ENCODE measurements at places on chromosomes 3 and 15. TPM values are rescaled to one million over a fixed set of nuclear protein-coding genes. Genes with fewer than 3 reads are reported as not detected.

TMEM212 gene
- total RNA-seq = not detected

NME9 gene
- total RNA-seq = not detected

CTXND1 gene
- total RNA-seq = 0.80 TPM

TLR9 gene
- total RNA-seq = 0.13 TPM

TTC14 gene
- 42.8 TPM for total RNA-seq

TICRR gene
- under 0.01 TPM for total RNA-seq

GTF2E1 gene
- 18.2 TPM for total RNA-seq

EPHA6 gene
- 2.4 TPM for total RNA-seq

HRG gene
- total RNA-seq = not detected

SSUH2 gene
- not detected for total RNA-seq

ADGRG7 gene
- total RNA-seq = not detected

STRIT1 gene
- total RNA-seq = not detected

CCDC54 gene
- total RNA-seq = not detected

MKRN3 gene
- 0.46 TPM for total RNA-seq

GABRR3 gene
- total RNA-seq = not detected

DNA sequence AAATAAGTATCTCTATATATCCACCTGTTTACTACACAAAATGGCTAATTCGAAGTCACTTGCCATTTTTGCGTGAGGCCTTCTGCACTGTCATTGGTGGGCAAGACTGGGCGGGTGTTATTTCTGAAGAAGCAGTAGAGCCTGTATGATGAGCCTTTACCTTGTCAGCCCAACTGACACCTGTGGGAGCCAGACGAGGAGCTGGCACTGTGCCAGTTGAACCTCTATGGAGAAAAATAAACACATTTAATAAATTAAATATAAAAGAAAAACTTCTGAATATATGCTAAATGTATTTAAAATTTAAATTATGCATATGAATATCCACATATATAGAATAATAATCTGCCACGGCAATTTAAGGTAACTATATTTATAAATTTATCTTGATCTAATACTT, 109.9 kb downstream of the SCAPER start:
- DNase-seq = no peak

- no peak for DNase-seq
Observed at GRCh38 chr15:87614704-87615103, 641.8 kb downstream of the NTRK3 start.

DNA sequence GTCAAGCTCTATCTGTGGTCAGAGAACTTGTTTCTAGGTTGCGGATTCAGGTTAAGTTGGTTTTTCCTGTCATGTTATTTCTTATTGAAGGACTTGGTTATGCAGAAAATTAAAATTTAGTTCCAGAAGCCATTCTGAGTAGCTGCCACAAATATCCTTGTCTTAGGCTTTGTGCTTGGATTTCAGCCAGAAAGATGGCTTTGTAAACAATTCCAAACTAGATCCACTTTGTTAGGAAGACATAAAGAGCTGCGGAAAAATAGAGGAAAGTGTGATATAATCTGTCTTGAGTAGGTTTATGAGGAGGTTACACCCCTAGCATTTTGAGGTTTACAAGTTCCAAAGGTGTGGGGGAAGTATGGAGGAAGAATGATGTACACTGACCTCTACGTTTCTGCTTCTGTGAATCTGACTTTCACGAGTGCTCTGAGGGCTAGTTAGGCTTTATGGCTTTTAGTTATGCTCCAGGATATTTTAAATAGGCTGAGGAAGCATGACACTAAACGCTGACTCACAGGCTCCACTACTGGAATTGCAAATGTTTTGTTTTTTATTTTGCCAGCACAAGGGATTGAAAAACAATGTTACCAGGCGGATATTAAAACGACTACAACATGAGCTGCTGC, 46.3 kb upstream of the UTS2B start:
- DNase-seq = no peak

DNA sequence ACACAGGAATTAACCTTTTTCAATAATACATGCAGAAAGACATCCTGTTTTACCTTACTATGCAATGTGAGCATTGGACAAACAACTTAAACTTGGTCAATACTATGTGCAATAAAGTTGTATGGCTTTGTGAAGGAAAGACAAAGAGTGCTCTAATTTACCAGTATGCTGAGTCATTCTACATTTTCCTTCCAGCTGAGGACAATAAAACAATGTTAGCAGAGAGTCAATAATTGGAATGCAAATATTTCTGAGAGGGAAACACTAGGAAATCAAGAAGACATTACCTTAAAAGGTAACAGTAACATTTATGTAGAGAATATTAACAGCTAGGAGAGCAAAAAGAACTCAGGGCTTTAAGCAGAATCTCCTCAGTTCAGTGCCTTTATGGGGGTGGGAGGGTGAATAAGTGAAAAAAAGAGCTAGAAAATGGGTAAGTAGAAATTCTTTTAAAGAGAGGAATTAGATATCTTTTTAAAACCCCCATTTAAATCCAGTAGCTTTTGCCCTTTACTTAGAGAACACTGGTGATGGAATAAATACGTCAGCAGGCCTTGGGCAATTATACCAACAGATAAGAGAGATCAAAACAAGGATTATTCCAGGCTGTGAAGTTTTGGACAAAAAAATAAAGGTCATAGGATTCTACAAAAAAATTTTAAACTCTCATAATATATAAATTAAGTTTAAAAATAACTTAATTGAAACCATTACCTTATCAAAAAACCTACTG, 11.6 kb upstream of the HGD start:
- DNase-seq = no peak

- no peak for DNase-seq
Observed at GRCh38 chr3:10817506-10817905, 1.5 kb downstream of the SLC6A11 start.

GRCh38 chr3:50639055-50639494, 22.1 kb downstream of the MAPKAPK3 start:
- DNase-seq = no peak

DNA sequence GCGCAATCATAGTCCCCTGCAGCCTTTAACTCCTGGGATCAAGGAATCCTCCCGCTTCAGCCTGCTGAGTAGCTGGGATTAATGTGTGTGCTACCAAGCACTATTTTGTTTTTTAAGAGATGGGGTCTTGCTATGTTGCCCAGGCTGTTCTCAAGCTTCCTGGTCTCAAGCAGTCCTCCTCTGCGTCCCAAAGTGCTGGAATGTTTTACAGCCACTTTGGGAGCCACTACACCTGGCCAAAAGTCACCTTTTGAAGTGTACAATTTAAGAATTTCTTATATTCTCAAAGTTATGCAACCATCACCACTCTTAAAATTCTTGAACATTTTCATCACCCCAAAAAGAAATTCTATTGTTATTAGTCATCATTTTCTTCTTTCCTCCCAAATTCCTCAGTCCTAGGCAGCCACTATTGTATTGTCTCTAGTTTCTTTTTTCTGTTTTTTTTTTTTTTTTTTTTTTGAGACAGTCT, 17.8 kb downstream of the CDV3 start:
- no peak for DNase-seq

- no peak for DNase-seq
Observed at GRCh38 chr3:189144645-189145044, 27.1 kb upstream of the TPRG1 start.

DNA sequence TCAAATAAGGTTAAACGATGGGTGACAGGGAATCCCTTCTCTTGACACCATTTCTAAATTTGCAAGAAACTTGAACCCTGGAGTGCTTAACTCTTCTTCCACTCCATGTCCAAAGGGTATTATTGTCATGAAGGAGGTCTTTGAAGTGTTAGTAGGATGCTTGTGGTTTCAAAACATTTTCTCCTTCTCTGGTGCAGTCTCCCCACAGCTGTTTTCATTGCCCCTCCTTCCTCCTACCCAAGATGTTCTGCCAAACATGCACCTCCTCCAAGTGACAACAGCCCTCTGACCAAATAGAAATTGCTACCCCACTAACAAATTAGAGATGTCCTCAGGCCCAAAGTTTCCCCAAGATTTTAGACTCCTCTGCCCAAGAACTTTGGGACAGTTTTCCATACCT, 151.4 kb downstream of the POLR2M start:
- DNase-seq = peak; percentile 72

- no peak for DNase-seq
Observed at GRCh38 chr3:101762041-101762646, 16.9 kb upstream of the NXPE3 start.

GRCh38 chr15:92733934-92734521, 78.5 kb upstream of the FAM174B start:
- no peak for DNase-seq

GRCh38 chr3:34780973-34781372, 858.4 kb upstream of the ARPP21 start:
- no peak for DNase-seq

DNA sequence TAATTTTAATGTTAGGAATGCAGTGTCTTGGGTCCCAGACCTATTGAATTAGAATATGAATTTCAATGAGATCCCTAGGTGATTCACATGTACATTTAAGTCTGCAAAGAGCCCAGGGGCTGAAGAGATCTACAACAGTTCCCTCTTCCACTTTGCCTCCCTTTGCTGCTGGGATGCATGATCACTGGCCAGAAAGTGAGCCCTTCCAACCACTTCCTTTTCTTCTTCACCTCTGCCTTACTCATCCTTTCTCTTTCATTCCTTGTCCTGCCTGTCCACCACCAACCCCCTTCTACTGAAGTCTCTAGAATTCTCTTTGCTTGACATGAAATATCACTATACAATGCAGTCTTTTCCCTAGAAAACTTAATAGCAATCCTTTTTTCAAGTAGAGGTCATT, 222.4 kb upstream of the LRIG1 start:
- DNase-seq = no peak

DNA sequence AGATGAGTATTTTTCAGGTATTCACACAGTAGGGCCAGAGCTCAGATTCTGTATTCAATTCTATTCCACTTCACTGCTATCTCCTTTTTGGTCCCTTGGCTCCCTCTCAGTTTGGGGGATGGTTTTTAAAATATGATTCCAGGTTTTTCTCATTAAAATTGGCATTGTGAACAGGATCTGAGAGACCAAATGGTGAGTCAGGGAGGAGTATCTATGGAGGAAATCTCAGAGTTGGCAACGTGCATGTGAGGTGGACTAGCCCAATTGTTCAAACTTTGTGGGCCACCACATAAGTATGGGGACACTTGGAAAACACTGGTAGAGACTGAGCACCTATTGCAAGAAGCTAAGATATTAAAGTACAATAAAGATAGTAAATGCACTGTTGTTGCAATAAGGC, 53.9 kb upstream of the TTC14 start:
- no peak for DNase-seq

- no peak for DNase-seq
Observed at GRCh38 chr3:42802876-42803413, 1.3 kb downstream of the HIGD1A start.

DNA sequence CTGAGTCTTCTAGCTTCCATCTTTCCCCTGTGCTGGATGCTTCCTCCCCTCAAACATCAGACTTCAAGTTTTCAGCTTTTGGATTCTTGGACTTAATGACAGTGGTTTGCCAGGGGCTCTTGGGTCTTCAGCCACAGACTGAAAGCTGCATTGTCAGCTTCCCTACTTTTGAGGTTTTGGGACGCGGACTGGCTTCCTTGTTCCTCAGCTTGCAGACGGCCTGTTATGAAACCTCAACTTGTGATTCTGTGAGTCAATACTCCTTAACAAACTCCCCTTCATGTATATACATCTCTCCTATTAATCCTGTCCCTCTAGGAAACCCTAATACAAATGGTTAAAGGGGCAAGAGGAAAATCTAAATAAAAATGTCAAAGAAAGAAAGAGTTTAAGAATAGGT, 100.1 kb downstream of the ABI3BP start:
- no peak for DNase-seq

- no peak for DNase-seq
Observed at GRCh38 chr15:69490356-69491037, 37.9 kb downstream of the RPLP1 start.

DNA sequence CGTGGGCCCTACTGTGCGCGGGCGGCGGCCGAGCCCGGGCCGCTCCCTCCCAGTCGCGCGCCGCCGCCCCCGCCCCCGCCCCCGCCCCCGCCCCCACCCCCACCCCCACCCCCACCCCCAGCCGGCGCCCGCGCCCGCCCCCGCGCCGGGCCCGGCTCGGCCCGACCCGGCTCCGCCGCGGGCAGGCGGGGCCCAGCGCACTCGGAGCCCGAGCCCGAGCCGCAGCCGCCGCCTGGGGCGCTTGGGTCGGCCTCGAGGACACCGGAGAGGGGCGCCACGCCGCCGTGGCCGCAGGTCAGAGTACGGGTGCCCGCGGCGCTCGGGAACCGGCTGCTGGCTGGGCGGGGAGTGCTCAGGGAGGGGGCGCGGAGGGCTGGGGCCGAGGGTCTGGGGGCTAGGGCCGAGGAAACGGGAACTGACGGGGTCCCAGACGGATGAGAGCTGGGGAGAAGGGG, 1.1 kb upstream of the PPARG start:
- DNase-seq = no peak

GRCh38 chr3:66856533-66856932, 141.6 kb upstream of the KBTBD8 start:
- no peak for DNase-seq

DNA sequence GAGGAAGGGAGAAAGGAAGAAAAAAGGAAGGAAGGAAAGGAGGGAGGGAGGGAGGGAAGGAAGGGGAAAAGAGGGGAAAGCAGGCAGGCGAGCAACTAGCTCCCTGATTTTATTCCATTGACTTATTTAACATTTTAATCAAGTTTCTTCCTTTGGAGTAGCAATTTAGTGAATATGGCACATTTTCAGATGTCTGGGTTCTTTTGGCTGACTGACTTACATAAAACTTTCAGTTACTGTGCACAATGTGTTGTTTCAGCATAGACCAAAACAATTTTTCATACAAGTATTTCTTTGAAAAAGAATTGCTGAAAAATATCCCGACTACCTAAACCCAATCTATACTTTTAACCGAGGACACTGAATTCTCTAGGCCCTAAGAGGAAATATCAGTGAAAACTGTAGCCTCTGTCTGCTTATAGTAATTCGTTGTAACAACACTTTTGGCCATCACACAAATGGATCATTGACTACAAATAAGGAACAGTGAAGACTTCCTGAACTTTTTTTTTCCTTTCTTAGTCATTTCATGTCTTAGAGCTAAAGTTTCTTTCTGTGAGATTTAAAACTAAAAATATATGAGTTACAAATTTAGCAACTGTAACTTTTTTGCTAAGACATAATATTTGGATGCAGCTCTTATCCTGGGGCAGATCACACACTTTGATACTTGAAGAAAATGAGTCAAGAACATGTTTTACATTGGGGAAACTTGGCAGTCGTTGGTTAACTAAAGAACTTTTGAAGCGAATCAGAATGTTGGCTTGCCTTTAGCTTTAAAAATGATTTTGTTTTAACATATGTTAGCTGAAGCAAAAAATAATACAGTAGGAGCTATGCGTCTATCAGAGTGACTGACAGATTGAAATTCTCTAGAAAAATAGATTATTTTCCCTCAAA, 79.6 kb downstream of the SOX2 start:
- no peak for DNase-seq

DNA sequence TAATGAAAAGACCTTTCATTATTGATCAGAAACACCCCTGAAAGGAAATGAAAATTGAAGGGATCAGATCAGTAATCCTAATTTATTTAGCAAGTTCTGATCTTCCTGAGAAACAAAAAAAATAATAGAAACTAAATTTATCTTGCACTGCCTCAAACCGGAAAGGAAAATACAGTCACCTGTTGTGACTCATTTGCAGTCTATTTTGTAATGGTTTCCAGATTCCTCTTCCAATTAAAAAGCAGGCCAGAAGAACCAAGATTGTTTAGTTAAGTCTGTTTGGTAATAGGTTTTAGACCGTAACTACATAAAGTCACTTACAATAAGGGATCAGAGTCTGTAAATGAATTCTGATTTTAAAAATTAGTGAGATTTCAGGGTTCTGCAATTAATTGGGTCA, 49.7 kb upstream of the ATOSA start:
- DNase-seq = no peak

GRCh38 chr15:98442901-98443300, 205.4 kb upstream of the IGF1R start:
- DNase-seq = peak; percentile 37
